Activated CD8-positive, alpha-beta T cell treated with anti-CD3 and anti-CD28 coated beads for 36 hours (primary cell): ENCODE measurements at places on chromosomes 16 and 17. TPM values are rescaled to one million over a fixed set of nuclear protein-coding genes. Genes with fewer than 3 reads are reported as not detected.

Gene PDILT
- not detected for total RNA-seq

Gene SOCS1
- 75.8 TPM for total RNA-seq

Gene TSPOAP1
- total RNA-seq: 21.1 TPM

Gene SPIRE2
- 0.29 TPM for total RNA-seq

Gene CCL18
- not detected for total RNA-seq

Gene PTX4
- not detected for total RNA-seq

Gene SHISA6
- not detected for total RNA-seq
